Lower lobe of right lung (tissue), 2 donors: ENCODE measurements at places on chromosomes 4 and X. TPM values are rescaled to one million over a fixed set of nuclear protein-coding genes. Genes with fewer than 3 reads are reported as not detected.

DNA sequence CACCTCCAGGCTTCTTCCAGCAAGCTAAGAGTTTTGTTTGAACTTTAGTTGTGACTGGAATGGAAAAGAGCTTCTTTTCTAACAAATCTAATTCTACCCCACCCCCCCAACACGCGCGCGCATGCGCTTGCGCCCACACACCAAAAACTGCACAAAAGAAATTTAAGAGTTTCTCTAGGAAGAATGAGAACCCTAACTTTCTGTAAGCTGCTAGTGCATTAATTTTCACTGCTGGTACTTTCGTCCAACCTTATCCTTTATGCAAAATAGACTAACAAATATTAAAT, 9.0 kb upstream of the INTU start:
- DNase-seq = no peak
- peaks cover 23% of the 10 kb centered on the region for H3K27me3 ChIP-seq
- H3K4me3 ChIP-seq = peak overlapping the region; percentile 66
- peaks cover 12% of the 10 kb centered on the region for H3K4me1 ChIP-seq
- H3K27ac ChIP-seq = peak overlapping the region; percentile 53

DNA sequence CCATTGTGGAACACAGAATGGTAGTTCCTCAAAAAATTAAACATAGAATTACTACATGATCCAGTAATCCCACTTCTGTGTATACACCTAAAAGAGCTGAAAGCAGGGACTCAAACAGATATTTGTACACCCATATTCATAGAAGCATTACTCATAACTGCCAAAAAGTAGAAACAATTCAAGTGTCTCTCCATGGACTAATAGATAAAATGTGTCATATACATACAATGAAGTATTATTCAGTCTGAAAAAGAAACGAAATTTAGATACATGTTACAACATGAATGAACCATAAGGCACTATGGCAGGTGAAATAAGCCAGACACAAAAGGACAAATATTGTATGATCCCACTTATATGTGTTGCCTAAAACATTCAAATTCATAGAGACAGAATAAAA, 145.1 kb downstream of the ANTXR2 start:
- no peak overlapping the region for H3K27ac ChIP-seq
- no peak for DNase-seq
- no peaks in the 10 kb centered on the region for H3K27me3 ChIP-seq
- H3K36me3 ChIP-seq = no peaks in the 10 kb centered on the region
- no peak overlapping the region for H3K4me3 ChIP-seq

DNA sequence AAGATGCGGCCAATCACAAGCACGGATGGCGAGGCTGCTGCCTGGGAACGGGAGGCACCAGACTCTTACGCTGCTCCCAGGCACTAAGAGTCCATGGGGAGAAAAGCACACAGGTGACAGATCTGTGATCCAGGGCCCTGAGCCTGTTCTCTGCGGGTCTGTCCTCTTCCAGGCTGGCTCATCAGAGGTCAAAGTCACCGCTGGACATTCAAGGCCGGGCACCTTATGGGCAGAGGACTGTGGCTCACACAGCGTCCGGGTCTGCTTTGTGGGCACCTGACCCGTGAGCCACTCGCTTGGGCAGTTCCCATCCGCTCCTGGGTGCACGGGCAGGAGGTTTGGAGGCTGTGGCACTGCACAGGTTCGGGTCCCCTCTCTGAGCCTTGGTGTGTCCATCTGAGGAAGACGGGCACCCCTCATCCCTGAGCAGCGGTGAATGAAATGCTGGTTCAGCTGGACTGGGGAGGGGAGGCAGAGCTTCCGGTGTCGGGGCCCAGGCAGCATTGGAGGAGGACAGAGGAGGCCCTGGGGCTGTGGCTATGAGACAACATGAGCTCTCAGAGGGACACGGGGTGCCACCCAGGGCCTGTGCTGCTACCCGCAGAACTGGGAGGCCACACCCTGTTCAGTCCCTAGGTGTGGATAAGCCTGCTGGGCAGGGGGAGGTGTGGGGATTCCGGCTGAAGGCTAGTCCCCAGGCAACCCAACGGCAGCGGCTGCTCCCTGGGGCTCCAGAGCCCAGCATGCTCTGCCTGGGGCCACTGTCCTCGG, 61.2 kb upstream of the AFAP1 start:
- DNase-seq = no peak
- no peak overlapping the region for H3K27ac ChIP-seq
- H3K4me3 ChIP-seq = no peak overlapping the region
- H3K4me1 ChIP-seq = no peaks in the 10 kb centered on the region

DNA sequence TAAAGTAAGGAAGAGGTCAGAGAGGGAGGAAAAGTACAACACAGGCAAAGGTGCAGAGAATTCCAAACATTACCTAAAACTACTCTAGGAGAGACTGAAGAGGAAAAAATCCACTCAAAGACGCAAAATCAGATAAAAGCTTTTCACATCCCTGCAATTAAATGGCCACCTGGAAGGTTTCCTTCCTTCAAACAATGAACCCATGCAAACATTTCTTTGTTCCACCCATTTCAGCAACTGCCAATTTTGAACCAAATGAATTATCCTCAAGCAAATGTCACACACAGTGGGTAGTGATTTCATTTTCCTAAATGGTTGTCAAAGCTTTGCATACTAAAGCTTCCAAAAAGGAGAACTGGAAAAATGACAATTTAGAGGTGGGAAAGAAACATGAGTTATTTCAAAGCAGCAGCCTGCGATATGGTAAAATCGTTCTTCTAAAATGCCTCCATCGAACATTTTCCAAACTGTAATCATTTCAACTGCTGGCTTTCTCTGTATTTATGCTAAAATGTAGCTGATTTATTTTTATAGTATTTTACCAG, 45.0 kb downstream of the APBB2 start:
- H3K36me3 ChIP-seq = no peaks in the 10 kb centered on the region
- no peak overlapping the region for H3K27ac ChIP-seq
- peaks cover 5% of the 10 kb centered on the region for H3K4me1 ChIP-seq
- H3K27me3 ChIP-seq = no peaks in the 10 kb centered on the region
- DNase-seq = no peak

DNA sequence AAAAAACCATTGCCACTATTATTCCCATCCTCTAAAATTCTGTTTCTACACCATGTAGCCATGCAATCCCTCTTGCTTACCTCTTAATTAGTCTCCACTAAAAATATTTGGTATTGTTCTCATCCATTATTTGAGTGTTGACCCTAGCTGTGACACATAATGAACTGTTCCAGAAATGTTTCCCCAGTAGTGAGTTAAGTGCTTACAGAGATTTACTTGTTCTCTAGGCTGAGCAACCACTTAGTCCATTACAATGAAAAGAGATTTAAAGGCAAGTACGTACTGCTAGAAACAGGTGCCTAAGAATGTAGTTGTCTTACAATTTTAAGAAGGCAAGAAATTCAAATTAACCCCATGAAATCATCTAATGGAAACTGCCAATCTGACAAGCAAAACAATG, 112.7 kb upstream of the PTPN13 start:
- DNase-seq = no peak
- no peaks in the 10 kb centered on the region for H3K27me3 ChIP-seq
- H3K4me3 ChIP-seq = no peak overlapping the region
- no peaks in the 10 kb centered on the region for H3K36me3 ChIP-seq
- H3K27ac ChIP-seq = no peak overlapping the region

DNA sequence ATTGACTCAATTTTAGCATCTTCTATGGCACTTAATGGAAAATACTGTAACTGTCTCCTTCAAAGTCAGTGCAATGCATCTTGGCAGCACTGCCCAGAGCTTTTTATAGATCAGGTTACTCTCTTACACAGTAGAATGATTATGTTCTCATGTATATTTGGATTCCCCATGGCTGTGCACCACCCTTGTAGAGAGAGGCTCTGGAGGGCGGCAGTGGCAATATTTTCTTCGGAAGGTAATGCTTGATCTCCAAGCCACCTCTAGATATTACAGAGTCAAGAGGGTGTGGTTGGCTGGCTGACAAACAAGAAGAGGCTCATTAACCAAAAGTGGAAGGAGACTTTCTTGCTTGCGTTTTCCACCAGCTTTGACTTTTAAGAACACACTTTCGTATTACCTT, 72.8 kb upstream of the ARSJ start:
- H3K4me1 ChIP-seq = no peaks in the 10 kb centered on the region
- no peaks in the 10 kb centered on the region for H3K27me3 ChIP-seq
- no peaks in the 10 kb centered on the region for H3K36me3 ChIP-seq
- no peak for DNase-seq

Gene ARMCX1
- 18.8 TPM for total RNA-seq

Gene SSX4B
- total RNA-seq = not detected

Gene DDX53
- total RNA-seq = not detected

GRCh38 chrX:72048510-72049455, 82.9 kb downstream of the RTL5 start:
- no peak for DNase-seq
- no peaks in the 10 kb centered on the region for H3K36me3 ChIP-seq
- H3K27me3 ChIP-seq = no peaks in the 10 kb centered on the region
- peaks cover 16% of the 10 kb centered on the region for H3K4me1 ChIP-seq
- no peak overlapping the region for H3K27ac ChIP-seq
